ENCODE measurements at places on chromosomes 13 and 19. TPM values are rescaled to one million over a fixed set of nuclear protein-coding genes. Genes with fewer than 3 reads are reported as not detected.

Gene NTN5
- polyA plus RNA-seq: 2.4 TPM

Gene ZNF787
- 4.6 TPM for polyA plus RNA-seq

Gene TUBB4A
- polyA plus RNA-seq: 560 TPM

Gene ERICH6B
- not detected for polyA plus RNA-seq

Gene MYPOP
- 6.6 TPM for polyA plus RNA-seq

Gene SERPINE3
- polyA plus RNA-seq: not detected

Gene C5AR1
- 3.2 TPM for polyA plus RNA-seq

Gene MAP4K1
- 12.5 TPM for polyA plus RNA-seq

Gene ZNF226
- polyA plus RNA-seq: 21.9 TPM

Gene ALG11
- polyA plus RNA-seq: 6.8 TPM

Gene GAPDHS
- not detected for polyA plus RNA-seq

Gene HNRNPM
- 65.0 TPM for polyA plus RNA-seq

Gene PCDH17
- 1.5 TPM for polyA plus RNA-seq

Gene ZNF823
- 4.7 TPM for polyA plus RNA-seq

Gene ANGPTL4
- 46.8 TPM for polyA plus RNA-seq

Gene VRK3
- polyA plus RNA-seq: 26.5 TPM

Gene EHD2
- 34.1 TPM for polyA plus RNA-seq

Gene KBTBD6
- polyA plus RNA-seq: 13.1 TPM

Gene PRR20E
- not detected for polyA plus RNA-seq

Gene LMTK3
- 15.1 TPM for polyA plus RNA-seq

Gene ACER1
- polyA plus RNA-seq: 0.16 TPM

Gene PROSER1
- 17.8 TPM for polyA plus RNA-seq

Gene KIR3DL1
- polyA plus RNA-seq: 0.09 TPM

Gene FSD1
- polyA plus RNA-seq: 7.2 TPM

Gene LILRB1
- polyA plus RNA-seq: 3.1 TPM

Gene ISYNA1
- polyA plus RNA-seq: 3.2 TPM

Gene THSD1
- polyA plus RNA-seq: 3.8 TPM

Gene IGFL3
- polyA plus RNA-seq: not detected

Gene RPS28
- 155 TPM for polyA plus RNA-seq

Gene VSTM2B
- 0.17 TPM for polyA plus RNA-seq
